NCI-H2081 (cell line): ENCODE measurements at places on chromosomes 5 and 9.

GRCh38 chr5:14410394-14411201, 171.0 kb upstream of the OTULINL start:
- DNase-seq = no peak

DNA sequence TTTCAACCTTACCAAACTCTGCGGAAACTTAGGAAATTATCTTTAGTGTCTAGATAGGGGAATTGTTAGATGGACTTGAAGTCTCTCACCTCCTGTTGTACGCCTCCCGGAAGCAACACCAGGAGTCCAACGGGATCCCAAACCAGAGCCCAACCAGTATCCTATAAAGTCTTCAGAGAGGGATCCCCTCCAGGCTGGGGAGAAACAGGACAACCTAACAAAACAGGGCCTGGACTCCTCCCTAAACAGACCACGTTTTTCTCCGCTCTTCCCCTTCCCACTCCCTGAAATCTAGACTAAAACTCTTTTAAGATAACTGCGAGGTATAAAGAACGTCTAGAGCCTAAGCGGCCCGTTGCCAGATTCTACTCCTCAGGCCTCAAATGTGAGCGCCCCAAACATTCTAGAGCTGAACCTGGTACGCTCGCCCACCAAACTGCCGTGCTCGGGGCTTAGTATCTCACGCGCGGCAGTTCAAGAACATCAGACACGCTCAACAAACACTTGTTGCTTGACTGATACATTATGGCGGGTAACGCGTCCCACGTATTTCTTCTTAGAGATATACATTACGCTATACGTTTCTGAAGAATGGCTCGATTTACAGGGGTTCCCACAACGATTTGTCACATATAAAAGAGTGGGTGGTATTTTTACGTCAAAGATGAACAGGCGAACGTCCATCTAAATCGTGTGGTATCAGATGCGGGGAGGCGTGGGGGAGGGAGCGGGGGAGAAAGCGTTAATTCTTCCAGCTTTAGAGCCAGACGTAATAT, 663 bp upstream of the SMIM27 start:
- DNase-seq = peak; percentile 30

DNA sequence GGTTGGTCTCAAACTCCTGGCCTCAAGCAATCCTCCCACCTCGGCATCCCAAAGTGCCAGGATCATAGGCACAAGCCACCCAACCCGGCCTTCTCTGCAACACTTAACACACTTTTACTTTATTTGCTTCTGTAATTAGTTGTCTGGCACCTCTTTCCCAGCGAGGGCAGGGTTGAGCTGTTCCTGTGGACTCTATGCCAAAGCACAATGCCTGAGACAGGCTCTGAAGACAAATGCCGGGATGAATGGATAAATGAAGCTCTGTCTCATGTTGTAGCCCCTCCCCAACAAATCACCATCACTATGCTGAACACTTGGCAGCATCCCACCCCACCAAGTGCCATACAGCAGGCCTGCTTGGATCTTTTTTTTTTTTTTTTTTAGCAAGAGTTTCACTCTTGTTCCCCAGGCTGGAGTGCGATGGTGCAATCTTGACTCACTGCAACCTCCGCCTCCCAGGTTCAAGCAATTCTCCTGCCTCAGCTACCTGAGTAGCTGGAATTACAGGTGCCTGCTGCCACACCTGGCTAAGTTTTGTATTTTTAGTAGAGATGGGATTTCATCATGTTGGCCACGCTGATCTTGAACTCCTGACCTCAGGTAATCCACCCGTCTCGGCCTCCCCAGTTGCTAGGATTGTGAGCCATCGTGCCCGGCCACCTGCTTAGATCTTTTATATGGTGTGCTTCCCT, 21.3 kb downstream of the GPX3 start:
- DNase-seq = no peak

DNA sequence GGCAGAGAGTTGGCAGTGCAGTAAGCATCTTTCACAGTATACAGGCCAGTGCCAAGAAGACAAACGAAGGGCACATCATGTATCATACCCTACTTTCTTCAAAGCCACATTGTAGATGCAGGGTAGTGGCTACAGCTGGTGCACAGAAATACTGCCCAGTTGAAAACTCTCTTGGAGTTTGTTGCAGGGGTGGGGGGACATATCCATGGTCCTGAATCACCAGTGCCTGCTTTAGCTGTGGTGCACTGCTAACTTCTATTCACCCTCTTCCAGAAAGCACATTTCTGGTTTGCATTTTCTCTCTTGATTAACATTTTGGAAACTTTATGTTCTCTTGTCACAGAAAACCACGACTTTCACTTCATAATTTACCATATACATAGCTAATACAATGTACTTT, 196.6 kb downstream of the PAPPA start:
- DNase-seq = no peak

- no peak for DNase-seq
These were observed 396.5 kb downstream of the ZNF608 start for GRCh38 chr5:124349931-124350330.

GRCh38 chr9:129889122-129889940, 54.1 kb downstream of the USP20 start:
- no peak for DNase-seq

GRCh38 chr9:89522261-89522958, 24.5 kb upstream of the SEMA4D start:
- no peak for DNase-seq

DNA sequence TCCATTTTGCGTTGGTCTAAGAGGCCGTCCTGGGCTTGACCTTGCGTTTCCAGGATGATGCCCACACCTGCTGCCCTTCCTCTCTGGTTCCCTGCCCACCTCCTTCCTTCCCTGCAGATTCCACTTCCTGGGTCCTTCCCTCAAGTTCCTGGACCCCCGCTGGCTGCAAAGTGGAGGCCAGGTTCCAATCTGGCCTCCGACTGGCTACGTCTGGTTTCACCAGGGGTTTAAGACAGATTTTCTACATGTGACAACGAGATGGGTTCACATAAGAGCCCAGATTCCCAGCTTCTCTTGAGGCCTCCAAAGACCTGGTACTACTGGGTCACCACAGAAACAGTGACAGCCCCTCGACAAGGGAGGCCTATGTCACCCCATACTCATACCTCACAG, 2.1 kb downstream of the MGAT4B start:
- DNase-seq = no peak

- no peak for DNase-seq
These were observed 211.9 kb upstream of the PAPPA start for GRCh38 chr9:115941561-115942315.

DNA sequence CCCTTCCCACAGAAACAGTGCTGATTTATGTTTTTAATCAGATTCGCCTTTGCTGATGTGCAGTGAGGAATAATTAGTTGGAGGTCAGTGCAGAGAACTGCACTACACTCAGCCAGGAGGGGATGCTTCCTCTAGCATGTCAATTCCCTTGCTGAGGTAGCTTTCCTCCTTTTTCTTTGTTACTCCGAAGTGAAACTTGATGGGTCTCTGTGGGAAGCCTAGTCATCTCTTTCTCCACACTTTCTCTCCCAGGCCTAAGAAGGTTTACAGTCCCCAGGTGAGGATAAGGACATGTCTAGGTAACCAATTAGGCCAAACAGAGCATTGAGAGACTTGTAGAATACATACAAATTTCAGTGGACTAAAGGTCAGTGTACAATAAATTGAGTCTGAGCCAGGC, 461.8 kb downstream of the KIF4B start:
- no peak for DNase-seq

DNA sequence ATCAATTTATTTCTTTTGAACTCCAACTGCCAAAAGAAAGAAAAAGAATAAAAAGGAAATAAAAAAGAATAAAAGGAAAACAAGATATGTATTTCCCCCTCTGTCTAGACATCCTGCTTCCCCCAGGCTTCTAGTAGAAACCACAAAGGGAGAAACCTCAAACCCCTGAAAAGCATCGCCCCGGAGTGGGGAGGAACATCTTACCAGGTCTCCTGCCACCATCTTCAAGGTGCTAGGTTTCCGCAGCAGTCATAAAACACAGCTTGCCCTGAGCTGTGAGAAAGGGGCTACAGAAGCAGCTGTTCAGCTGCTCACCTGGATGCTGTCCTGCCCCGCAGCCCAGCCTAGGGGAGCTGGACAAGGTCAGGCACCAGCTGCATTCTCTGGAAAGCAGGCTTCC, 487.7 kb downstream of the GADD45G start:
- DNase-seq = no peak

DNA sequence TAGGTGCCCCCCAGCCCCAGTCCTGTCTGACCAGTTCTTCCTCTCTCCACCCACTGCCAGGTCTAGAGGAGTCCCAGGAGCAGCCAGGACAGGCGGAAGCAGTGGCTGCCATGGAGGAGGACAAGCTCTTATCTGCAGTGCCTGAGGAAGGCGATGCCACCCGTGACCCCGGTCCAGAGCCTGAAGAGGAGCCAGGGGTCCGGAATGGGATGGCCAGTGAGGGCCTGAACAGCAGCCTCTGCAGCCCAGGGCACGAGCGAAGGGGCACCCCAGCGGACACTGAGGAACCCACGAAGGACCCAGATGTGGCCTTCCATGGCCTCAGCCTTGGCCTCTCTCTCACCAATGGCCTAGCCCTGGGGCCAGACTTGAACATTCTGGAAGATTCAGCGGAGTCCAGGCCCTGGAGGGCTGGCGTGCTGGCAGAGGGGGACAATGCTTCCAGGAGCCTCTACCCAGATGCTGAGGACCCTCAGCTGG, 13.8 kb downstream of the PSD2 start:
- no peak for DNase-seq

- peak; percentile 7 for DNase-seq
These were observed 1.1 kb downstream of the PPIC start for GRCh38 chr5:123035360-123035917.

DNA sequence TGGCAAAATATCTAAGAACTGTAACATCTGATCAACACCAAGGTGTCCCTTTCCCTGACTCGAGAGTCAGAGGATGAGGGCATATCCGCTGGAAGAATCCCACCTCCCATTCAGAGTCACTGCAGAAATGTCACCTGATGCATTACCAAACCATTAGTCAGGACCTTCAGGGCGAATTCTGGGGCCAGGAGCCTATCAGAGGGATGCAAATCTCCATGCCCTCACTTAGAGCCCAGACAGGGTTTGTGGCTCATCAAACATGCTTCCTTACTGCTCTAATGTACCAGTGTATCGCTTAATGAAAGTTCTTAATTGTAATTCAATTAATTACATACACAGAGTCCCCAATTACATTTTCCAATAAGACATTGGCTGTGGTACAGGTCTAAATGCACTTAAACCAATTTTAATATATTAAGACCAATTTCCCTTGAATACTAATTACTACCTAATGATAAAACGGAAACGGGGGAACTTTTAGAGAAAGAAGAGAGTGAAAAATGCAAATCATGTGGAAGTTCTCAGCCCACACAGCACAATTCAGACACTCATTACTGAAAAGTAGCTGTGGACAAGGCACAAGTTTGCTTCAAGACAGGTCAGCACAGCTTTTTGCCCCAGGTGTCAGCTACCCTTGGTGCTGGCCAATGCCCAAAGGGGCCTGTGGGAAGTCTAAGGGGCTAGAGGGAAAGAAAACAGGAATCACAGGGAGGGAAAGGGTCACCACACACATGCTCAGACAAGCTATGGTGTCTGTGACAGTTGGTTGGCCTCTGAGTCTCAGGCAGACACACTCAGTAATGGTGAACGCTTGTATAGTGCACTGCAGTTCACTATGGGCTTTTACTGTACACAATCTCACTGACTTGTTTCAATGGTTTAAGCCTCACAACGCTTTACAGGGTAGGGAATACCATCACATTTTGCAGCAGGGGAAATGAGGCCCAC, 211.6 kb downstream of the MAPKAP1 start:
- no peak for DNase-seq

GRCh38 chr9:136112541-136112940, 6.1 kb downstream of the TMEM250 start:
- DNase-seq = no peak

- DNase-seq = no peak
These were observed 71.2 kb upstream of the FREM1 start for GRCh38 chr9:14981291-14981950.
